ENCODE measurements at places on chromosomes 2 and 18.
A peak's percentile ranks its signal among the peaks of the same experiment; 100 is the strongest.

DNA sequence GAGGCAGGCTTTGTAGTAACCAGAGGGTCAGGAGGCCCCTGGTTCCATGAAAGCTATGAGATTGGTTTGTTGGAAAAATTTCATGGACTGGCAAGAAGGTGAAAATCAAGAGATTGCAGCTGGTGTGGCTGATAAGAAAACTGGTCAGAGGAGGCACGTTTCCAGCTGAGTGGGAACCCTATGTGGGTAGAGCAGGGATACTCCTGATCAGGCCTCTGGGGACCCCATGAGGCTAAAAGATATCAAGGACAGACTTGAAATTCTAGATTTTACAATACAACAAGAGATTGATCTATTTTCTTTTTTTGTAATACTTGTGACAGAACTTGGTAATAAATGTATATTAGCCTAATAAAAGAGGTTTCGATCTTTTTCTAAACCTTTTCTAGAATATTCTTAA lies 1615.1 kb downstream of the DPP10 start:
- no peak for DNase-seq

GRCh38 chr2:49044350-49045079 lies 109.8 kb downstream of the FSHR start:
- DNase-seq, result peak; percentile 34

- no peak for DNase-seq
Observed at GRCh38 chr2:209974576-209974975, 27.9 kb upstream of the RPE start.

GRCh38 chr2:203804070-203804469 lies 63.5 kb upstream of the CTLA4 start:
- DNase-seq, result no peak

- DNase-seq, result no peak
Observed at GRCh38 chr18:35215026-35215425, 25.8 kb upstream of the ZNF397 start.

- peak; percentile 83 for DNase-seq
Observed at GRCh38 chr2:177618255-177619253, 226.0 kb downstream of the AGPS start.

DNA sequence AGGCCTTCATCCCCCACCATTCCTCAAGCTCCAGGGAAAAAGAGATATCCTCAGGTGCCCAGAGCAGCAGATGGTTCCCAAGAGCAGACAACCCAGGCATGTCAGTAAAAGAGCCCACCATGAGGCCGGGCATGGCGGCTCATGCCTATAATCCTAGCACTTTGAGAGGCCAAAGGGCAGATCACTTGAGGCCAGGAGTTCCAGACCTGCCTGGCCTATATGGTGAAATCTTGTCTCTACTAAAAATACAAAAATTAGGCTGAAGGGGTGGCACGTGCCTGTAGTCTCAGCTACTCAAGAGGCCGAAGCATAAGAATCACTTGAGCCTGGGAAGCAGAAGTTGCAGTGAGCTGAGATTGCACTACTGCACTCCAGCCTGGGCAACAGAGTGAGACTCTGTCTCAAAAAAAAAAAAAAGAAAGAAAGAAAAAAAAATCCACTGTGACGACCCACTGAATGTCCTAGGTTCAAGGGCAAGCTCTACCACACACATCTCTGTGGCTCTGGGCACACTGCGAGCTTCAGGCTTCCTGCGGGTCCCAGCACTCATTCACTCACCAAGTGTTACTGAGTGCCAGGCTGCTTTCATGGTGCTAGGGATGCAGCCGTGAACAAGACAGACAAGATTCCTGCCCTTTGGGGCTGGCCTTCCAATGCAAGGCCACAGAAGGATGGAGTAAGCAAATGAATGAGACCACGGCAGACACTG lies 6.5 kb upstream of the DUSP2 start:
- no peak for DNase-seq

DNA sequence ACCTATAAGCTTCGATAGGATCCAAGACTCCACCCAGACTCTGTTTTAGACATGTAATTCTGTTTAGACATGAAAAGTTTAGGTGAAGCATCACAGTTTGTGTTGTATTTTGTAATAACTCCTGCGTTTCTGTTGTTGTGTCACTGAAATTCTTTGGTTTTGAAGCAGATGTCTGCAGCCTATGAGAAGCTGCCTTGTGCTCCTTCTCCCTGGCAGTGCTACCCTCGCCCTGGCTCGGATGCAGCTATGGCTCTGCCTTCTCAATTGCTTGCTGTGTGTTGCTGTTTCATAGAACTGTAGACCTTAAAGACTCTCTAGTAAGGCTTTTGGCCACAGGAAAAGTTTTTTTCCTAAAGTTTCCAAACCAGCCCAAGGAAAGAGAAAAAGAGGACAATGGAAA lies 40.2 kb upstream of the ZNF638 start:
- DNase-seq, result no peak

GRCh38 chr2:199693861-199694260 lies 157.1 kb downstream of the FTCDNL1 start:
- no peak for DNase-seq

- no peak for DNase-seq
Observed at GRCh38 chr2:23550553-23550952, 165.6 kb downstream of the KLHL29 start.

DNA sequence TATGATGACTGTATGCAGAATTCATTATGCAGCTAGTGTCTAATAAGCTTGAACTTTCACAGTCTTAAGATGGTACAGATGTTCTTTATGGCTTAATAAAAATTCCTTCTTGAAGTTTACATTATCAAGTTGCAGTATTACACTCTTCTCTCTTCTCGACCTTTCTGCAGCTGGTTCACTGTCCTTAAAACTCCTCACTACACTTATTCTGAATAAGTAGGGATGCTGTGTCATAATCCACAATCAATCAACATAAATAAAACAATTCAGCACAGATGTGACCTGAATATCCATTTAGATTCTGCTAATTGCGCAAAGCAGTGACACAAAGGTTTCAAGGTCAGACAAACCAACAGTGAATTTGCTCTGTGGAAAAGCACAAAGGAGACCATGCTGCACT lies 356.8 kb downstream of the SUCLG1 start:
- DNase-seq, result no peak

DNA sequence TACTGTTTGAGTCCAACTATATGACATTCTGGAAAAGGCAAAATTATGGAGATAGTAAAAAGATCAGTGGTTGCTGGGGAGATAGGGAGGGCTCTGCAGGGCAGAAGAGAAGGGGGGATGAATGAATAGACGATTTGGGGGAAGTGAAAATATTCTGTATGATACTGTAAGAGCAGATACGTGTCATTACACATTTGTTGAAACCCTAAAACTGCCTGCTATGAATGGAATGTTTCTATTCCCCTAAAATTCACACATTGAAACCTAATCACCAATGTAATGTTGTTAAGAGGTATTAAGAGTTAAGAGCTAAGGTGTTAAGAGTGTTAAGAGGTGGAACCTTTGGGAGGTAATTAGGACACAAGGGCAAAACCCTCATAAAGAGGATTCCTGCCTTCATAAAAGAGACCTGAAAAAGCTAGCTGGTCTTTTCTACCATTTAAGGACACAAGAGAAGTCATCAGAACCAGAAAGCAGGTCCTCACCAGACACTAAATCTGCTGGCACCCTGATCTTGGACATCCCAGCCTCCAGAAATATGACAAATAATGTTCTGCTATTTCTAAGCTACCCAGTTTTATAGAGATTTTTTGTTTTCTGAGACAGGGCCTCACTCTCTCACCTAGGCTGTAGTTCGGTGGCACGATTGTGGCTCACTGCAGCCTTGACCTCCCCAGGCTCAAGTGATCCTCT lies 76.2 kb downstream of the ATAD2B start:
- no peak for DNase-seq

GRCh38 chr2:144490017-144490416 lies 29.9 kb downstream of the ZEB2 start:
- no peak for DNase-seq

GRCh38 chr18:13584825-13585224 lies 141.5 kb downstream of the FAM210A start:
- DNase-seq, result no peak

DNA sequence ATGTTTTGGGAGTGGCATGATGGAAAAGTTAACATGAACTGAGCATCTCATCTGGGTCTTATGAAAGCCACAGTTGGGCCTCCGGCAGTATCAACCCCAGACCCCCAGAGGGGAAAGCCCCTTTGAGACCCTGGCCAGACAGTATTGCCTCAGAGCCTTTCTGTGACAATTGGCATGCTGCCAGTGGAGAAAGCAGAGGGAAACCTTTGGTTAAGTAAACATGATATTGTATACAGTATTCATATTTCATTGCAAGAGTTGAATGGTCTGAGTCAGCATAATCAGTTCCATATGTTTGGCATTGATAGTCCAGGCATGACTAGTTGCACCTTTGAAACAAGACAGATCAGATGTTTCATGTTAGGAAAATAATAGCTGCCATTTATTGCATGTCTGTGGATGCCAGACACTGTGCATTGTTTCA lies 20.0 kb downstream of the MERTK start:
- no peak for DNase-seq

DNA sequence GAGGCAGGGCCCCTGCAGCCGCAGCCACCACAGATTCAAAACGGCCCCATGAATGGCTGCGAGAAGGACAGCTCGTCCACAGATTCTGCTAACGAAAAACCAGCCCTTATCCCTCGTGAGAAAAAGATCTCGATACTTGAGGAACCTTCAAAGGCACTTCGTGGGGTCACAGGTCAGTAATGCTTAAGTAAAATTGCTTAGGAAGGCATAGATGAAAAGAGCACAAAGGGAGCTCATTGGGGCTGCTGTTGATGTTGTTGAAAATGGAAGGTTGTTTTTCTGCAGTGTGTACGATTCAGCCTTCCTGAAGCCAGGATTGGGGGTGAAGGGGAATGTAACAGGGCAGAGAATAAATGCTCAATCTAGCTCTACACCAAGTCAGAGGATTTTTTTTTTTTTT lies 90.5 kb downstream of the KCTD18 start:
- no peak for DNase-seq

- no peak for DNase-seq
Observed at GRCh38 chr2:127423478-127423843, 5.2 kb downstream of the PROC start.

- no peak for DNase-seq
Observed at GRCh38 chr18:63997606-63998005, 27.7 kb downstream of the SERPINB8 start.

DNA sequence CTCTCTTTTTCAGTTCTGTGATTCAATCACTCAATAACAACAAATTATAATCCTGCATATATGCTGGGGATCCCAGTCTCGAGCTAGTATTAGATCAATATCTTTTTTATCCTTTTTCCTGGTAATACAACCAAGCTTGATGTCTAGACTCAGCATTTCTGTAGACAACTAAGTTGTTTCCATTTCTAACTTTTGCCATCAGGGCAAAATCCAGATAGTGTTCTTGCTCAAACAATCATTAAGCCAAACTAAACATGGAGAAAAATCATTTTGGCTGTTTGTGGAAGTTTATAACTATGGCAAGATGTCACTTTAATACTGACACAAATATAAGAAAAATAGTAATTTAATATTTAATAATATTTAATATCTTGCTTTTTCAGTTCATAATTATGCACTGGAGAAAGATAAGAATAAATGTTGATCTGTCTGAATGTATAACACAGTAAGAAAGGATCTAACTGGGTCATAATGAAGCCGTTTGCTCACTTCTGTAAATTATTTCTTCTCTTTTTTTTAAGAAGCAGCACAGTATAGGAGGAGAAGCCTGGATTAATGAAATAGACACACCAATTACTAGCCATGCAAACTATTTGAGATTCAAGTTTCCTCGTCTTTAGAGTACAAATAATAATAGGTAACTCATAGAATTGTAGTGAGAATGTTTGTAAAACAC lies 979.1 kb downstream of the LRP1B start:
- DNase-seq, result no peak

DNA sequence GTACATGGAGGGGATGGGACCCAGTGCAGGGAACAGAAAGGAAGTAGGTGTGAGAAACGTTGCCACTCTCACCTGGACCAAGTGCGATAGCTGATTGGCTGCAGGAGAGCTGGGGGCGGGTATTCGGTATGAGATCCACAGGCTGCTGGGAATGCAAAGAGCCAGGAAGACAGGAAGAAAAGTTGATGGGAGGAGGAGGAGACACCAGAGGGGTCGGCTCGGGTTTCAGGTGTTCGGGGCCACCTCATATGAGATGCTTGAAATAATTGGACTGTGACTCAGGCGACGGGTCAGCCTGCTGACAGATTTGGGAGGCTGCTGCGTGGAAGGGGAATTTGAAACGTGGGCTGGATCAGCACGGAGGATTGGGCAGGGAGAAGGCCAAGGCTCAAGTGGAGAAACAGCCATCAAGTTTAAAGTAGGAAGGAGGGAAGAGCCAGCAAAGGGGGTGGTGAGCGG lies 65.1 kb downstream of the MRPS9 start:
- no peak for DNase-seq

- no peak for DNase-seq
Observed at GRCh38 chr2:98252038-98252773, 94.0 kb upstream of the CNGA3 start.

DNA sequence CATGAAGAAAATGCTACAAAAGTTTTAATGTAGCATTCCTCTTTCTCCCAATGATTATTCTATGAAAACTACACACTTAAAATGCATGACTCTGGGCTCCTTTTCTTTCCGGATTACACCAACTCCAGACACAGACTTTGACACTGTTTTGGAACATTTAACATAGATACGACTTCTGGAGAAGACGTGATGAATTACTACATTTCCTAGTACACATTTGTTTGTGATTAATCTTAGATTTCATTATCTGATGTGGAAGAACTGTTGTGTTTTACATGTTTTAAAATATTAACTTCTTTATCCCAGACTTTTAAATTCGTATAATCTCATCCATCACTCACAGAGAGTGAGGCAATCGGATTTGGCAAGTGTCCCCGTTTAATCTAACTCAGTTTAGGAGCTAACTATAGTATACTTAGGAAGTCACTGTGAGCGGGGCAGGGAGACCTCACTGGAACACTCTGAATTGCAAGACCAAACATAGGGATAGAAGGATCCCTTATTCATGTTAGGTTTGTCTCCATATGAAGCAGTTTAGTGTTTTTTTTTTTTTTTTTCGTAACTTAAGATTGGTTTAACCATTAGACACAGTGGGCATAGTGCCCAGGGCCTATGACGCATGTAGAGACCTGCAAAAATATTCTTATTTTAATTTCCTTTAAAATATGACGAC lies 66.7 kb downstream of the PDE1A start:
- no peak for DNase-seq

DNA sequence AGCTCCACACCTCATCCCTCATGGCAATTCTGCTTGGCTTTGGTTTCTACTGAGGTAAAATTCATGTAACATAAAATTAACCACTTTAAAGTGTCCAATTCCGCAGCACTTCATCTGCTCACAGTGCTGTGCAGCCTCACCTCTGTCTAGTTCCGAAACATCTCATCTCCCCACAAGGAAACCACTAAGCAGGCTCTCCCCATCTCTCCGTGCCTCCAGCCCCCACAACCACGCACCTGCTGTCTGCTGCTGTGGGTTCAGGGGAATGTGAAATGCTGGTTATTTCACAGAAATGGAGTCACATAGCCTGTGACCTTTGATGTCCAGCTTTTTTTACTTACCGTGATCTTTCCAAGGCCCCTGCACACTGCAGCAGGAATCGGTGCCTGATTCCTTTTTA lies 7.7 kb upstream of the GPC1 start:
- no peak for DNase-seq

DNA sequence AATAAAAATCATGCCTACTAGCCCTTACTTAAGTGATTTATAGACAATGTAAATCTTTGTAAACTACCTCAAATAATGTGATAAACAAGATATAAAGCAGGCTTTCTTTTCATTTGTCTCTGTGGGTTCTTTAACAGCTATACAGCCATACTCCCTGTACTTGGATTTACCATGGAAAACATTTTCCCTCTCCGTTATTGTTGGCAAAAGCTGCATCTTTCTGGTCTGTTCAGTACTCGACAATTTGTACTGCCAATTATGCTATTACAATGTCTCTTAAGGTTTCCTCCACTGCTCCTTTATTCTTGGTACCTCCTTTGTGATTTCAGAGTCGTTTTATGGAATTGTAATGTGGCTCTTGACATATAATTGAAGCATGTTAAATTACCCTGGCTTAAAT lies 426.3 kb upstream of the PKDCC start:
- DNase-seq, result no peak

Measured in NCI-H1694 treated with DMSO at 0.1 percent for 48 hours (cell line).